ENCODE measurements at places on chromosomes 12 and 14.

DNA sequence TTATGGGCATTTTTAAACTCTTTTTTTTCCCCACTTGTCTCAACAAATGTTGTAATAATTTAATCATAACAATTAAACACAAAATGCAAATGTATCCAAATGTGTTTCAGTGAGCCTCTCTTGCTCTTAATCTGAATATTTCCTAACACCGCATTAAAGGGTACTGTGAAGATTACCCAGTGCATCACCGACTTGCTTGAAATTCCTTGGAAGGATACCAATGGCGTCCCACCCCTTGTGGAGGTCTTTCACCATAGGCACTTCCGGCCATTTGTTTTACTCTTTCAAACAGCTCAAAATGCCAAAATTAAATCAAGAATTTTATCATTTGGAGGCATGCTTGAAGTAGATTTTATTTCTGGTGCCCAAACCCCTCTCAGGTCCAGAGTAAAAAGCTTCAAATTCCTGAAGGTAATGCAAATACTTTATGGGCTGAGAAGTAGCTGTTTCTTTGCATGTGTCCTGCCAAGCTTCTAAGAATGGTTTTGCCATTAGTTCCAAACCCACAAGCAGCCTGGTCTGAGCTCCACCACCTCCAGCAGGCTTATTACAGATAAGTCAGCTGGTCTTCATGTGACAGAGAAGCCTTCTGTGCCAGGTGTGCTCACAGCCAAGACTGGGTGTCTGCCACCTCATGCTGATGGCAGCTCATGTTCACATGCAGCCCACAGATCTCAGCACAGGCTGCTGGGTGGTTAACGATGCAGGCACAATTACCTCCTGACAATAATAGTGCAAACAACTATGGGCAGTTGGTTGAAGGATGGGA is 16.4 kb upstream of the NUDT4 start:
- no peak for DNase-seq

DNA sequence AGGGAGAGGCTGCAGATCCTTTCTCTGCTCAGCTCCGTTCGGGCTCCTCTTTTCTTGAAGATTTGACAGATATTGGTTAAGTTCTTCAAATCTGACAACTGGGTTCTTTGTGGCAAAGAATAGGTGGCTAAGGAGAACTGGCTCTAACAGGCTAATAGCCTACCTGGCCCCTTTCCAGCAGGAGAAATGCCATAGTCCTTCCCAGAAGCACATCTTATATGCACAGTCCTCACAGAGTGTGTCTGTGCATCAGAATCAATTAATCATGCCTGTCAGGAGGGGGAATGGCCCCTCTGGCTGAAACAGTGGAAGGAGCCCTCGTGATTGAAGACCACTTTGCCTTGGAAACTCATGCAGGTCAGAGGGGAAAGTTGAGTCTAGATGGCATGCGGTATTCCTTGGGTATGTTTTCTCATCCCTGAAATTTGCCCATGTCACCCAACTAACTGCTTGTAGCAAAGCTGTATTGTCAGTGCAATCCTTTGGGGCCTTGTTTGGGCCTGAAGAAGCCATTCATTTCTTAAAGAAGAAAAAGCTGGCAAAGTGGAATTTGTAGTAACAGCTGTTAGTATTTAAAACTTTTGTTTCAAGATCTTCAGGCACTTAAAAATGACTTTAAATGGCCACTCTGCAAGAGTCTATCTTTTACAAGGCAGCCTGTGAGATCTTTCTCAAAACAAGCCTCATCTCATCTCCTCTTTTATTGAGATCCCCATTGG is 251.5 kb downstream of the ZFP36L1 start:
- no peak for DNase-seq

DNA sequence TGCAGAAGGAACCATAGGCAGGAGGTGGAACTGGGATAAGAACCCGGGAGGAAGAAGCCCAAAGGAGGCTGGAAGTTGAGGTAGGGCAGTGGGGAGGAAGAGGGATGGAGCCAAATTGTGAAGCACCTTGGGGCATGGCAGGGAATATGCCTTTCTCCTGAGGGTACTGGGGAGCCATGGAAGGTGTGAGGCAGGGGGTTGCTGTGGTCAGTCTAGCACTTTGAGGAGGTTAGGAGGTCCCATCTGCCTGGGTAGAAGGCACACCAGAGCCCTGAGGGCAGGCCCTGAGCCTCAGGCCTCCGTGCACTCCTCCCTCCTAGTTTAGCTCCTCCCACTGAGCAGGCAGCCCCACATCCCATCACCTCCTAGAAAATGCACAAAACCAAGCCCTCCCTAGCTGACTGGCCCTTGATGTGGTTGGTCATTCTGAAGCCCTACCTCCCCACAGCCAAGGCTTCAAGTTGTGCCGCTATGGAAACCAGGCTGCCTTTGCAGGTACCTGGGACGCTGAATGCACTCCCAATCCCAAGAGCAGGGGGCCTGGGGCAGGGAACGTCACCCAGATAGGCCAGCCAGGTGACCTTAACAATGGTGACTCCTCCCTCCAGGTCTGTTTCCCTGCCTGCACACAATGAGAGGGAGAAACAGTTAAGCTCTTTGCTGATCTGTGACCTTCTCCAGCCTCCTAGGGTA is 15.1 kb downstream of the PHETA1 start:
- DNase-seq: no peak

DNA sequence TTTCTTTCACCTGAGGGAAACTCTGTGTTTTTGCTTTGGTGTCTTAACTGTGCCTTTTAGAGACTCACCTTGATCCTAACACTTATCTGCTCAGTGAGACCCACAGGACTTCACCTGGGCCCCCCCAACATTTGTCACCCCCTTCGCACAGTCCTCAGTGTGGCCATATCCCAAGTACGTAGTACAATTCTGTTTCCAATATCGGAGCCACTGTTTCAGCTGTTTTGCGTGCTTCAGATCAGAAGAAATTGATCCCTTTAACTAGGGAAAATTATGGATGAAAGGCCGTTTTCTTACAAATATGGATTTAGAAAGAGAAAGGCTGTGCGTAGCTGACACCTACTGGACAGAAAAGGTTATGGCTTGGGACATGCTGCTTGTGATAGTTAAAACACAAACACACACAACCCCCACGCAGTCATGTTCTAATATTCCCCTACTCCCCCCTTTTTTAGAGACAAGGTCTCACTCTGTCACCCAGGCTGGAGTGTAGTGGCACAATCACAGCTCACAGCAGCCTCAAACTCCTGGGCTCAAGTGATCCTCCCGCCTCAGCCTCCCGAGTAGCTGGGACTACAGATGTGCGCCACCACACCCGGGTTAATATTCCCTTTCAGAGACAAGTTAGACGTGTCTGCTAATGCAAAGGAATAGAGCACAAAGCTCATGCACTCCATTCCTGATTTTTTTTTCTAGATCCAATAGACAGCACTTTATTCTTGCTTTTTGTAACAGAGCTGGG is 3.6 kb upstream of the SLC7A8 start:
- no peak for DNase-seq

GRCh38 chr12:47244835-47245234 is 165.1 kb upstream of the AMIGO2 start:
- DNase-seq: no peak

DNA sequence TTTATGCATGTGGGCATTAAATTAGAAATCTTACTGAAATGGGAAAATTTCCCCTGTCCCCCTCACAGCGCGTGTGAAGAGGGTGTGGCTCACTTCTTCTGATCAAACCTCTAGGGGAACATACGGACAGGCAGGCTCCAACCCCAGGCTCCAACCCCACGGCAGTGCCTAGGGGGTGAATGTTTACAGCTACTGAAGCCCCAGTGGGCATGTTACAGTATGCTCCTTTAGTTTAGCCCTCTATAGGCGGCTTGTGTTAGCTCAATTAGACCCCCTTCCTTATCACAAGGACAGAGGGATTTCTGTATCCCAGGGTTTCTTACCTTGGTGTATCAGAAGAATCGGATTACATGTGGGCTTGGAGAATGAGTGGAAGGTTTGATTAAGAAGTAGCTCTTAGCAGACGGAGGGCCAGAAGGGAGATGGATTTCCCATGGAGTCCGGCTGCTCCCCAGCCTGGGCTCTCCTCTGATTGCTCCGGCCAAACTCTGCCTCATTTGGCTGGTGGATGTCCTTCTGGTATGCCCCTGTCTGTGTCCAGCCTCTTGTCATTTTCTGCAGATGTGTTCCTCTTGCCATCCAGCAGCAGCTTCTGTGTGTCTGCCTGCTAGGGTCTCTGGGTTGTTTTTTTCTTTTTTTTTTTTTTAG is 223.7 kb downstream of the TMTC2 start:
- no peak for DNase-seq

- no peak for DNase-seq
Observed at GRCh38 chr12:97714107-97714563, 251.5 kb downstream of the RMST start.

GRCh38 chr14:75341620-75342019 is 63.0 kb downstream of the FOS start:
- DNase-seq: no peak

GRCh38 chr14:22888662-22889061 is 5.6 kb downstream of the REM2 start:
- no peak for DNase-seq
